Dermis microvascular lymphatic vessel endothelial cell (primary cell): ENCODE measurements at places on chromosomes 7 and 10. TPM values are rescaled to one million over a fixed set of nuclear protein-coding genes. Genes with fewer than 3 reads are reported as not detected.

TBXAS1 gene
- total RNA-seq = 0.38 and 0.64 TPM in 2 replicates

CCL26 gene
- not detected in 2 replicates for total RNA-seq

ATRNL1 gene
- 0.77 and 1.6 TPM in 2 replicates for total RNA-seq

SEMA3E gene
- 0.26 and 2.0 TPM in 2 replicates for total RNA-seq

PFKFB3 gene
- total RNA-seq = 24.5 and 25.3 TPM in 2 replicates

MET gene
- total RNA-seq = 36.8 and 43.0 TPM in 2 replicates

TMEM130 gene
- total RNA-seq = not detected in 2 replicates

ZNF488 gene
- 0.13 TPM in 2 replicates for total RNA-seq

ICA1 gene
- total RNA-seq = 28.0 and 37.6 TPM in 2 replicates

NACAD gene
- total RNA-seq = 0.39 and 0.89 TPM in 2 replicates

ADK gene
- 8.9 and 19.0 TPM in 2 replicates for total RNA-seq
